ENCODE measurements at places on chromosomes 7 and 10.

- DNase-seq, result peak; percentile 57
Observed at GRCh38 chr10:84499846-84500245, 171.5 kb downstream of the CCSER2 start.

DNA sequence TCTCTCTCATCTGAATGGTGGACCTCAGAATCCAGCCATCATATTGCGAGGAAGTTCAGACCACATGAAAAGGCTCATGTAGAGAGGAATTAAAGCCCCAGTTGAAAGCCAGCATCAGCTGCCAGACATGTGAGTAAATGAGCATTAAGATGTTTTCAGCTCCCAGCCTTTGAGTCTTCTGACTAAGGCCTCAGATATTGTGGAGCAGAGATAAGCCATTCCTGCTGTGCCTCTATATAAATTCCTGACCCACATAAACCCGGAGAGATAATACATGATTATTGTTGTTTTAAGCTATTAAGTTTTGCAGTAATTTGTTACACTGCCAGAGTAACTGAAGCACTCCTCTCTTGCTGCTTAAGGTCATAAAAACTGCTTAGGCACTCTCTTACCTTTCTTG, 14.6 kb downstream of the FAM149B1 start:
- DNase-seq, result no peak

- no peak for DNase-seq
Observed at GRCh38 chr10:90712529-90712928, 145.3 kb downstream of the HTR7 start.

DNA sequence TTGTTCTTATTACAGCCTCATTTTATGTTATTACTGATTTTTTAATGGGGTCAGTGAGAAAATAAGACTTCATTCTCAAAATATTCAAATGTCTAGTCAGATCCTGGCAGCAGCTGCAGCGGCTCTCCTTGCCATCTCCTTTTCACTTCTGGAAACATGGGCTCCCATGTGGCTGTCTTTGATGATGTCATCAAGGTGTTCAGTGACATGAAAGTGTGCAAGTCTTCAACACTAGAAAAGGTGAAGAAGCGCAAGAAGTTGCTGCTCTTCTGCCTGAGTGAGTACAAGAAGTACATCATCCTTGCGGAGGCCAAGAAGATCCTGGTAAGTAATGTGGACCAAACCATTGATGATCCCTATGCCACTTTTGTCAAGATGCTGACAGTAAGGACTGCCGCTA, 19.6 kb downstream of the KLLN start:
- DNase-seq, result no peak

- DNase-seq, result no peak
Observed at GRCh38 chr7:2504889-2505375, 14.6 kb upstream of the LFNG start.

- DNase-seq, result no peak
Observed at GRCh38 chr10:127971963-127972615, 65.2 kb downstream of the PTPRE start.

GRCh38 chr7:151114151-151115090, 28.1 kb downstream of the AGAP3 start:
- DNase-seq, result no peak

GRCh38 chr10:4409319-4409718, 416.7 kb upstream of the AKR1E2 start:
- no peak for DNase-seq

DNA sequence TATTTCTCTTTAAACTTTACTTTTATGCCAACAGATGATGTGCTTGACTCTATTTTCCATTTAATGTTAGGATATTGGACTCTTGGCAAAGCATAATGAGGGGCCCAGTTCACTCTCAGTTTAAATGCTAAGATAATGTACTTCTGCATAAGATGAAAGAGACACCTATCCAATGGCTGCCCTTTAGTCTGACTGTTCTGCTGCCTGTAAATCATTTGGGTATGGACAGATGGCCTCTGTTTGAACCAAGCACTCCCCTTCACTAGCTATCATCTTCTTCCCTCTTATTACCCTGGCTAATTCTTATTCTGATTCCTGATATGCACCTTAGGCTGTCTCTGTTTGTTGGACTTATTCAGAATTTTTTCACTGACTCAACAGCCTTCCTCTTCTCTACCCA, 72.1 kb downstream of the SEM1 start:
- DNase-seq, result no peak

DNA sequence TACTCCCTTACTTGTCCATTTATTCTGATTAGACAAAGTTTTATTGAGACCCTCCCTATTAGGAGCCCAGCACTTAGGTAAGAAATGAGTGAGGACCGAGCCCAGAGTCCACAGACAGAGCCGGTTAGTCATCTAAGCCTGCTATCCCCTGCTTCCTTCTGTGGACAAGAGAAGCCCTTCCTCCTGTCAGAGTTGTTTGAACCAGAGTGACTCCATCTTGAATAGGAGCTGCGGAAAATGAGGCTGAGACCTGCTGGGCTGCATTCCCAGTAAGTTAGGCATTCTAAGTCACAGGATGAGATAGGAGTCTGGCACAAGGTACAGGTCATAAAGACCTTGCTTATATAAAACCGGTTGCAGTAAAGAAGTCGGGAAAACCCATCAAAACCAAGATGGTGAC, 109.1 kb downstream of the CPXM2 start:
- no peak for DNase-seq

- DNase-seq, result no peak
Observed at GRCh38 chr10:132914732-132915131, 27.6 kb downstream of the CFAP46 start.

- DNase-seq, result no peak
Observed at GRCh38 chr7:30934732-30935568, 23.3 kb downstream of the AQP1 start.

DNA sequence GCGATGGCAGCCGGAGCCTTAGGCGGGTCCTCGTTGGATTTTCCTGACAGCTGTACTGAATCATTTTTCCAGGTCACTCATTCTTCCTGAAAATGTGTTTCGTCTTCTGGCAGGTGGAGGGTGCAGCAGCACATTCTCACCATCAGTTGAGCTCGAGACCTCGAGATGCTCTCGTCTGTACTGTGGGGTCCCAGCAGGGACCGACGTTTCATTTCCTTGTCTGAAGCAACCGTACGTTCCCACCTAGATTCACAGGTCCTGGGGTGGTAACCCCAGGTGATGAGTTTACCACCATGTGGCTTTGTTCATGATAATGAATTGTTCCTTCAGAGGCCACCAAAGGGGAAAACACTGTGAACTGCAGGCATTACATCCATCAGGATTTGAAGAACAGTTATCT, 298.5 kb upstream of the FOXK1 start:
- DNase-seq, result no peak

- DNase-seq, result no peak
Observed at GRCh38 chr7:16084370-16084769, 337.0 kb downstream of the CRPPA start.

DNA sequence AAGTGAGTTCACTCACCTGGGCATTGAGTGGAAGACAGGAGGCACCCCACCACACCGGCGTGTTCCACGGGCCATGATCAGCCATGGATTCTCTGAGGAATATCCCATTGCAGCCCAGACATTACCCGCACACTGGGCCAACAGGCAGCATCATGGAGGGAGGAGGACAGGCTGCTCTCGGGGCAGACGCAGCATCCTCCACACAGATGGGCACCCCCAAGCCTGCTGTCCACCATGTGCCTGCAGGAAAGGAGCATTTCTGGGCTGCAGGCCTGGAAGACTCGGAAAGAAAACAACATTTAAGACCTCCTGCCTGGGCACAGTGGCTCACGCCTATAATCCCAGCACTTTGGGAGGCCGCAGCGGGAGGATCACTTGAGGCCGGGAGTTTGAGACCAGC, 71.0 kb upstream of the SH2B2 start:
- DNase-seq, result no peak

GRCh38 chr10:19133992-19134391, 85.4 kb downstream of the MALRD1 start:
- DNase-seq, result no peak

DNA sequence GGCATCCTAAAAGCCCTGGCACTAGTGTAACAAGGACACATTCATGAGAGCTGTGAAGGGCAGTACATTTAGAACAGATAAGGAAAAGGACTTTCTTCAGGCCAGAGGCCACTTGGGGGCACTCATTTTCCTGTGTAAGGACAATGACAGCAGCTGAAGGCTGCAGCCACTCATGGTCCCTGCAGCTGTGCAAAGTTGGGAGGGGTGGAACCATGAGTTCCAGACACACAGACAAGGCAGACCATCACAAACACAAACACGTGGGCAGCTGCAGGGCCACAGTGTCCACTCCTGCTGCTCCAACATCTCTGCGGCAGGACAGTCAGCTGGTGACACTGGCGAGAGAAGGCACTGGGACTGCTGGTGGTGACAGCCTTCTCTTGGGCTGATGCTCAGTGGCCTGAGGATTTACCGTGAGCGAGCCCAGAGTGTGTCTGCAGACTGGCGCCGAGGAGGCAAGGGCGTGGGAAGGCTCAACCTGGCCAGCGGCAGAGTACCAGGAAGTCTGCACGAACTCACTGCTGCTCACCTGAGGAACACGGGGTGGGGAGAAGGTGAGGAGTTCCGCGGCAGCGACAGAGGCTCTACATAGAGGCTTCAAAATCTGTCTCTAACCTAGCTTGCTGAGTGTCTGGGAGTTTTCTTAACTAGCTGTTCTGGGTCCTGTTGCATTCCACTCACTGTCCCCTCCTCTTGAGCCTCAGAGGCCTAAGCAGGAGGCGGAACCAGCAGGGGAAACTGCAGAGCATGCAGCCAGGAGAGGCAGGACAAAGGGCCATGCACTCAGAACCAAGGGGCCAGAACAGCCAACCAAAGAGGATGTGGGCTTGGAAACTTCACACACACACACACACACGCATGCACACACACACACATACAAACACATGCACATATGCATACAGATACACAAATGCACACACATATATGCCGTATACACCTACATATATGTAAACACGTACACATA, 76.5 kb upstream of the DDC start:
- no peak for DNase-seq

DNA sequence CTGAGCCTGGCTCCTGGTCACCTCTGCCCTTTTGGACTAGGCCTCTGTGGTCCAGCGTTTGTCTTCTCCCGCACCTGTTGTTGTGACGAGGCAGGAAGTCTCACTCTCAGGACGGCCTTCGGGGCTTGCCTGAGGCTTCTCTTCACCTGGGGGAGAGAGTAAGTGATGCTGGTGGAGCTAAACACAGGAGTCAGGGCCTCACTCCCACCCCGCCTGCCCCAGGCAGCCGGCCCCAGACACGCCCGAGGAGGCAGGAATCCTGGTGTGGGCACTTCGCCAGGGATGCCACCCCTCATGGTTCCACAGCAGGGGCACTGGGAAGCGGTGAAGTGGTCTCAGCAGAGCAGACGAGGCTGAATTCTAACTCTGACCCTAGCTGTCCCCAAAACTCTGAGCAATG, 42.4 kb downstream of the IL2RA start:
- DNase-seq, result no peak

DNA sequence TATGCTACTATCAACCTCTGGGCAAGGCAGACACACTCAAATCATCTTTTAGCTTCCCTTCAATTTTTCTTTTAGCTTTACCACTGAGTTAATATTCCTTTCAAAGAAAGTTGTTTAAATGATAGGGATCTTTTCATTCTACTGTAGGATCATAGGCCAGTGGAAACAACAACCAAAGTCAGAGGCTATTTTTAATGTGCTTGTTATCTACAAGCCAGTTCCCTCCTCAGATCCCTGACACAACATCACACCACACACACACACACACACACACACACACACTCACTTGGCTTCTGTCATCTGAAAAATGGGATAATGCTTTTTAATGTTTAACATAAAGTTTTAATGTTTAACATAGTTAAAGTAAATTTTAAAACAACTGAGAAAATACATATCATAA, 106.7 kb upstream of the CAV2 start:
- no peak for DNase-seq

DNA sequence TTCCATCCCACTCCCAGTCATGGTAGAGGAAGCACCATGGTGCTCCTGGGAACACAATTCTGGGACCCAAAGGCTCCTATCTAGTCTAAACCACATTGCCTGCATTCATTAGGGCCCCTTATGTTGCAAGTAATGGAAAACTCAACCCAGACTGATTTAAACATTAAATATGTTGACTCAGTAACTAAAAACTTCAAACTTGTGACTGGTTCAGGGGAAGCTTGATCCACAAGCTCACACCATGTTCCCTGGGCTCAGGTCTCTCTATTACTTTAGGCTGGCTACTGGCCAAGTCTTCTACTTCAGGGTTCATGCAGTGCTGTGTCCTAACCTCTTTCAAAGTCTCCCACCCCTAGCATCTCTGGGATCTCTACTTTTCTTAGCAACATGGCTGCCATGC, 13.1 kb downstream of the WNT16 start:
- no peak for DNase-seq

GRCh38 chr10:128377988-128378387, 251.8 kb upstream of the MKI67 start:
- DNase-seq, result no peak

DNA sequence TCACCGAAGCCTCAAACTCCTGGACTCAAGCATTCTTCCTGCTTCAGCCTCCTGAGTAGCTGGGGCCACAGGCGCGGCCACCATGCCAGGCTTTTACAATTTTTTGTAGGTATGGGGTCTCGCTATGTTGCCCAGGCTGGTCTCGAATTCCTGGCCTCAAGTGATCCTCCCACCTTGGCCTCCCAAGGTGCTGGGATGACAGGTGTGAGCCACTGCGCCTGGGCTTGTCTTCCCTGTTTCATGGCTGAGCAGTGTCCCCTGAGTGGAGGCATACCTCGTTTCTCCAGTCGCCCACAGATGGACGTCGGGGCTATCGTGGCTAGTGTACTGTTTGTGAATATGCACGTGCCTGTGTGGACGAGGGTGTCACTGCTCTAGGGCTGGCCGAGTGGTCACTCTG, 11.3 kb downstream of the INPP5A start:
- no peak for DNase-seq

GRCh38 chr7:81298951-81299666, 380.3 kb upstream of the SEMA3C start:
- DNase-seq, result peak; percentile 98

DNA sequence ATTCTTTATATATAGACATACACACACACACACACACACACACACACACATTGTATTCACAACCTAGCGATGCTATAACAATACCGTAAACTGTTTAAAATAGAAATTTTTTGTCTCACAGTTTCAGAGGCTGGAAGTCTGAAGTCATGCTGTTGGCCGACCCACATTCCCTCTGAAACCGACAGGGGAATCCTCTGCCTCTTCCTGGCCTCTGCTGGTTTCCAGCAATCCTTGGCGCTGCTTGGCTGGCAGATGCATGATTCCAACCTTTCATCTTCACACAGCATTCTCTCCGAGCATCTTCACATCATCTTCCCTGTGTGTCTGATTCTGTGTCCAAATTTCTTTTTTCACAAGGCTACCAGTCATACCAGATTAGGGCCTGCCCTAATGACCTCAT, 94.8 kb downstream of the CCDC71L start:
- no peak for DNase-seq

GRCh38 chr7:18939771-18940592, 177.5 kb downstream of the TWIST1 start:
- DNase-seq, result peak; percentile 32

DNA sequence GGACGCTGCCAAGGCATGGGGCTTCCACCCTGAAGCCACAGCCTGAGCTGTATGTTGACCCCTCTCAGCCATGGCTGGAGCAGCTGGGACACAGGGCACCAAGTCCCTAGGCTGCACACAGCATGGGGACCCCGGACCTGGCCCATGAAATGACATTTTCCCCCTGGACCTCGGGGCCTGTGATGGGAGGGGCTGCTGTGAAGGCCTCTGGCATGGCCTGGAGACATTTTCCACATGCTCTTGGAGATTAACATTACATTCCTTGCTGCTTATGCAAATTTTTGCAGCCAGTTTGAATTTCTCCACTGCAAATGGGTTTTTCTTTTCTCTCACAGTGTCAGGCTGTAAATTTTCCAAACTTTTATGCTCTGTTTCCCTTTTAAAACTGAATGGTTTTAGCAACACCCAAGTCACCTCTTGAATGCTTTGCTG, 463.6 kb downstream of the ZWINT start:
- no peak for DNase-seq
